SW480 (cell line): ENCODE measurements at places on chromosomes 2 and 18.

DNA sequence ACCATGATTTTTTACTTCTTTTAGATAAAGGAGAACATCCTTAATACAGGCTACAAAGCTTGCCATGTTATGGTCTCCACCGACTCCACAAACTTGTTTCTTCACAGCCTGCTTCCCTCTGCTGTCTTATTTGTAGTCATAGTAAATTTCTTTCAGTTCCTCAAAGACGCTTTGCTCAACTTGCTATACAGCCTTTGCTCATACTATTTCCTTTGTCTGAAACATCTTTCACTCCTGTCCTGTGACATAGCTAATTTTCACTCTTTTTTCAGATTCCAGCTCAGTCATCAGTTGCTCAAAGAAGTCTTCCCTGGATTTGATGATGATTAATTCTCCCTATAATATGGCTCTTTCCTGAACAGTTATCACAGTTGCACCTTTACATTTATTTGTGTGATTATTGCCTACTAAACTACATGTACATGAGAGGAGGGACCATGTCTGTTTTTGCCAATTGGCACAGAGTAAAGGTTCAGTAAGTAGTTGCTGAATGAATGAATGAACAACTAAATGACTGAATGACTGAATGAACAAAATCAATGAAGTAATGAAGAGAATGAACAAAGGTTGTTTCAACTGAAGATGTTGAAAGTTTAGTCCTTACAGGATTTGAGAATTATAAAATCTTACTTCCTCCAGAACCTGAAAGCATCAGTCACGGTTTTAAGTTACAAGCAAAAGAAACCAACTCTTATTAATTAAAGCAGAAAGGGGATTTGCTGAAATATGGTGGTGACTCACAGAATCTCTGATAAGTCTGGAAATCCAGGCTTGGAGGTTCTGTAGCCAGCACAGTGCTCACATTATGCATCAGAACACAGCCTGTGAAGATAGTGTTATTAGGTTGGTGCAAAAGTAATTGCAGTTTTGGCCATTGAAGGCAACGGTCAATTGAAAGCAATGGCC, 186.4 kb upstream of the FAM98A start:
- DNase-seq = no peak

GRCh38 chr2:111702119-111702803, 181.7 kb downstream of the ANAPC1 start:
- DNase-seq = peak; percentile 94

GRCh38 chr2:231696004-231696367, 12.3 kb upstream of the PTMA start:
- DNase-seq = no peak

- no peak for DNase-seq
These were observed 663.9 kb upstream of the CHAC2 start for GRCh38 chr2:53103679-53104078.

DNA sequence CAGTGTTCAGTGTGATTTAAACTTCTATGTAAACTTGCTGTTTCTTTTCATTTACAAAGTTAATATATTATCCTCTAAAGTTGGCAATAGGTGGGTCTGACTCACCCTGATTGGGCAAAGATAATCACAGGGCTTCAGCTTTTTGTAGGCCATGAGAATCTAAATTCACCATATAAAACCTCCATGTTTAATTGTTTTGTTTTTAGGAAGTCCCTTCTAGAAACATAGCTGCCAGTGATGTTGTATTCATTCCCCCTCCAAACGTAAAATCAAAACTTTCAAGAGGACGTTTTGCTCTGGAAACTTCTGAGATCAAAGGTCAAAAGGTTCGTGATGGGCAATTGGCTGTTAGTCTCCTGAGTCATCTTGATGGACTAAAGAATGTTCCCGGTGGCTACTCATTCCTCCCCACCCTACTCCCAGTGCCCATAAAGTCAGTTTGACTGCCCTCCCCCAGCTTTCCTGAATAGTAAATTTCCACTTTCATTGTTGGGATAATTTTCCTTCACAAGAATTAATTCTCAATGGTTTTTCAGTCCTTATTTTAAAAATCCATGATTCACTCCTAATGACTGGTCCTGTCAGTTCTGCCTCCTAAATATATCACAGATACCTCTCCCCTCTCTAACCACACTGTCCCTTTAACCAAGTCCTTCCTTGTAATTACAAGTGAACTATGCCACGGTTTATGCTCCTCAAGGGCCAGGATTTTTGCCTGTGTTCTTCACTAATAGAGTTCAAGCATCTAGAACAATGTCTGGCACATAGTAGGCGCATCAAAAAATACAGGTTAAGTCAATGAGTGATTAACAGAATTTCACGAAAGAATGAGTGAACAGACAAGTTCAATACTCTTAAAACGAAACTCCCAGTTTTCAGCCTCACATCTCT, 164.4 kb upstream of the VRK2 start:
- DNase-seq = peak; percentile 45

- no peak for DNase-seq
These were observed 26.6 kb upstream of the SLC14A2 start for GRCh38 chr18:45588376-45589355.

- DNase-seq = no peak
These were observed 218.4 kb upstream of the REV1 start for GRCh38 chr2:99708231-99708630.

- DNase-seq = no peak
These were observed 444.8 kb upstream of the NRP2 start for GRCh38 chr2:205237524-205237923.

- peak; percentile 86 for DNase-seq
These were observed 25.7 kb downstream of the FBXO48 start for GRCh38 chr2:68441179-68441993.

GRCh38 chr2:120820953-120821279, 85.2 kb downstream of the GLI2 start:
- DNase-seq = no peak
